Endothelial cell (in vitro differentiated cells): ENCODE measurements at places on chromosomes 6 and 20. TPM values are rescaled to one million over a fixed set of nuclear protein-coding genes. Genes with fewer than 3 reads are reported as not detected.

GRCh38 chr6:14306151-14306906 is 188.8 kb downstream of the CD83 start:
- no peak for DNase-seq

DNA sequence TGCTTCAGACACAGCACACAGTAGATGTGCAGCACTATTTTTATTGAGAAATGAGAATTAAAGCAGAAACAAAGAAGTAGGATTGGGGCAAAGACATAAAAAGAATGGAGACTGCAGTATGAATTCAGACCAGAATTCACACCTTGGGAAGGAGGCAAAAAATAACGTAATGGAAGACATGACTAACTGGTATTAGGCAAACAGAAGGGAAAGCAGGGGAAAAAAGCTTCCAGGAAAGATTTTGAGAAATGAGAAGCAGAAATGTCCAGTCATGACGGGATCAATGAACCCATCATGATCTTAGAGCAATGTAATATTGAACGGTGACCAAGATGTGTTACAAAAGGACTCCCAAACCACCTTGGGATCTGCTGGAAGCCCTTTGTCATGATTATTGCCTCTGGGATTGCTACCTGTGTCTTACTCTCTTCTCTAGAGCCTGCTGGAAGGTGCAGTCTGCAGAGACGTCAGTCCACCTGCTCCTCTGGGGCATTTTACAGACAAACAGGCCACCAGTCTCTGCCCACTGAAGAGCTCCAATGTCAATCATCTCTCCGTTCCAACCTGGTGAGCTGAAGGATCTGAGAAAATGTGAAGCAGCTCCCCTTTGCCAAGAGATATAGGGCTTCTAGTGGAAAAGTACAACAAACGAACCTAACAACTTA is 8.7 kb downstream of the NUDT3 start:
- no peak for DNase-seq

GRCh38 chr6:122580737-122581136 is 29.5 kb upstream of the PKIB start:
- no peak for DNase-seq

DNA sequence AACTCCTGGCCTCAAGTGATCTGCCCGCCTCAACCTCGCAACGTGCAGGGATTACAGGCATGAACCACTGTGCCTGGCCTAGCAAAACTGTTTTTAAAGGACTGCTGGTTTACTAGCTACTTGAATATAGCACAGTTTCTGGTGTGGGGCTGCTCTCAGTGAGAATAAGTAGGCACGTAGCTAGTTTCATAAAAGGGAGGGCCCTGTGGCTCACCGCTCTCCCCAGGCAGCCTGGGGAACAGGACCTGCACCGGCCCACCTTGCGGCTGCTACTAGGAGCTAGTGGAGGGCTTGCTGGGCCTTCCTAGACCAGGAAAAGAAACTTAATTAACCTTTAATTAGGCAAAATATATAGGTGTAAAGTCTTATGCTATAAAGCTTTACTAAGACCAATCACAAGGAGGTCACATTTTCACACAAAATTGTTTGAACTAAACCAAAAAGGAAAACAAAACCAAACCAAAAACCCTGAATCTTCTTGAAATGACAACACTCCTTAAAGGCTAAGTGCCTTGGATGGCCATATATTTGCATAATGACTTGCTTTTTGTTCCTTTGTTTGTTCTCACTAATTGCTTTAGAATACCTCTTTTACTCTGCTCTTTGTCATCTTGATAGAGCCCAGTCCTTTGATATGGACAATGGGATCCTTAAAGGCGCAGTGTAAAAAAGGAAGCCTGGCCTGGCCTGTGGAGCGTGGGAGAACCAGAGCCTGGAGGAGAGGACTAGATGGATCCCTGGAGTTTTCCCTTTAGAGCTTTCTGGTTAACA is 69.5 kb upstream of the SAMD5 start:
- DNase-seq: no peak

DNA sequence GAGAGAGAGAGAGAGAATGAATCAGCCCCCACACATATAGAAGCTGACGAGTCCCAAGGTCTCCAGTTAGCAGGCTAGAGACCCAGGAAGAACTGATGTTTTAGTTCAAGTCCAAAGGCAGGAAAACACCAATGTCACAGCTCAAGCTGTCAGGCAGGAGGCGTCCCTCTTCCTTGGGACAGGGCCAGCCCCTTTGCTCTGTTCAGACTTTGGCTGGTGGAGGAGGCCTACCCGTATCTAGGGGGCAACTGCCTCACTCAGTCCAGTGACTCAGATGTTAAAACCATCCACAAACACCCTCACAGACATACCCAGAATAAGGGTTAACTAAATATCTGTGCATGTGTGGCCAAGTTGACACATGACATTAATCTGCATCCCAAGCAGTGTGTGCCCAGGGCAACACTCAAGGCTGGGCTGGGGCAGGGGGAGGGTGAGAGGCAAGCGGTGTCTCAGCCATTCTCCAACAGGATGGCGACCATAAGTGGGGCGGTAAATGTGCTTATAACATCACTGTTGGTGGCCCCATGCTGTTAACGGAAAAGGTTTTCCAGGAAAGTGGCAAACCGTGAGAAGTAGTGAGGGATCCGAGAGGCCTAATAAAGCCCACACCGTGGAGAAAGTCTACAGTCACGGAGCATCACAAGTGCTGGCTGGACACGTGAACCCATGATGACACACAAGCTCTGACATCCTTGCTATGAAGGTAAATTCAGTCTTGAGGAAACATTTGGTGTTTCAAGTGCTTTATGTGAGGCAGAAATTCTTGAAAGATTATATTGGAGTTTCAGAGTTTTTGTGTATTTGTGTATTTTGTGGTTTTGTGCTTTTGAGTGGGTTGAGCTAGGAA is 28.1 kb downstream of the RAMACL start:
- no peak for DNase-seq

GRCh38 chr6:35933844-35934243 is 12.9 kb upstream of the SRPK1 start:
- no peak for DNase-seq

DNA sequence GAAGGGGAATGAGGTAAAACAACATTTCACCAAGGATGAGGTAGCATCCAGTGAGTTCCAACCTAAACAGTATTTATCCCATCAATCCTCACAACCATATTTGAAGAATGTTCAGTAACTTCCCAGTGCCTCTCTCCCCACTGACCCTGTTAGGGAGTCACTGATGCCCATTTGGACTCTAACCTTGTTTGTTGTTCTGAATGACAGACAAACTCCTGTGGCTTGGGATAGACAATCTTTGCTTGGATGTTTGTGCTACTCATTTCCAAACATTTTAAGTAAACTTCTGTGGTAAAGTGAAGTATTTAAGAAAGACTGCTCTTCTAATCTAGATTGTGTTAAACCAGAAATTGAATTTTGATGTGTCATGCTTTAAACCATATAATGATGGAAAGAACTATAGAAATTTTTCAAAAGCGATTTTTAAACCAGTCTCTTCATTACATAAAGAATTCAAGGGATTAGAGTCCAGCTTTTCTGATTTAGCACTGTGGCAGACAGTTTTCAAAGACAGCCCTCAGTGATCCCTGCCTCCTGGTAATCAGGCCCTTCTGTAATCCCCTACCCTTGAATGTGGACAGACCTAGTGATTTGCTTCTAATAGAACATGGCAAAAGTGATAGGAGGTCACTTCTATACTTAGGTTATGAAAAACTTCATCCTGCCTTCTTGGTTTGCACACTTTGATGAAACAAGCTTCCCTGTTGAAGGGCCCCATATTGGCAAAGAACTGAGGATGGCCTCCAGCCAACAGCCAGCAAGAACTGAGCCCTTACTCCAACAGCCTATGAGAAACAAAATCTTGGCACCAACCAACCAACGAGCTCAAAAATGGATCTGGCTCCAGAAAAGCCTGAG is 191.6 kb downstream of the DST start:
- no peak for DNase-seq

DNA sequence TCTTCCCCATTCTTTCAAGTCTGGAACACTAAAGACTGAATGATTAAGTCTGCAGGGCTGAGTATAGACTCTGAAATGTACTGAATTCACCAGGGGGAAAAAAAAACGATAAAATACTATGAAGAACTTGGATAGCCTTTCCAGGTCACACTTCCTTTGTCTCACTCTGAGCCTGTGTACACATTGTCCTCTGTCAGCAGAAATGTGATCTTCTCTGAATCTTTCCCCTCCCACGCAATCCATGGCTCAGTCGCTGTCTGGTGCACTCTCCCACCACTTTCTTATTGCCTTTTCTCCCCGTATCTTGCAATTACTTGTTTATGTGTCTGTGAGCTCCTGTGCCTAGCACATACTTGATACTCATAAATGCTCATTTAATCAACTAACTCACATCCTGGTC is 212.6 kb upstream of the RSPO3 start:
- DNase-seq: no peak

DNA sequence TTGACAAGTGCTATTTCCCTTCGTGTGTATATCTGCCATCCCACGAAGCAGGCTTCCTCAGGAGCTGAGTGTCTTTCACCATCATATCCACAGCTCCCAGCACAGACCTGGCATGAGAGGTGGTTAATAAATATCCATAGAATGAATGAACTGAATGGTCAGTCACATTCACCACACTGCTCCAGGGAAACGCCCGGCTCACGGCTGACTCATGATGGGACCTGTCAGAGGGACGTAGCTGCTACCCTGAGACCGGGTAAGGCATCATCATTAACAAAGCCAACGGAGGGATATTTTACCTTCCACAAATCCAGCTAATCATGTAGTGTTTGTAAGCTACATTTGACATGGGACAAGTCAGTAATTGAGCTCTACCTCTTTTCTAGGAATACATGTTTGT is 12.5 kb downstream of the AGPAT4 start:
- DNase-seq: no peak

- no peak for DNase-seq
These were observed 10.1 kb upstream of the FKBP5 start for GRCh38 chr6:35698858-35699257.

GRCh38 chr20:48049641-48050040 is 264.4 kb upstream of the SULF2 start:
- no peak for DNase-seq

GRCh38 chr6:137799950-137800568 is 67.0 kb upstream of the TNFAIP3 start:
- no peak for DNase-seq

- no peak for DNase-seq
These were observed 1.8 kb downstream of the CHMP4B start for GRCh38 chr20:33812908-33813462.

GRCh38 chr6:135985471-135985870 is 134.0 kb downstream of the PDE7B start:
- no peak for DNase-seq

- no peak for DNase-seq
These were observed 31.4 kb downstream of the HIVEP2 start for GRCh38 chr6:142913511-142914047.

GRCh38 chr20:6524305-6524704 is 243.2 kb upstream of the BMP2 start:
- no peak for DNase-seq

DNA sequence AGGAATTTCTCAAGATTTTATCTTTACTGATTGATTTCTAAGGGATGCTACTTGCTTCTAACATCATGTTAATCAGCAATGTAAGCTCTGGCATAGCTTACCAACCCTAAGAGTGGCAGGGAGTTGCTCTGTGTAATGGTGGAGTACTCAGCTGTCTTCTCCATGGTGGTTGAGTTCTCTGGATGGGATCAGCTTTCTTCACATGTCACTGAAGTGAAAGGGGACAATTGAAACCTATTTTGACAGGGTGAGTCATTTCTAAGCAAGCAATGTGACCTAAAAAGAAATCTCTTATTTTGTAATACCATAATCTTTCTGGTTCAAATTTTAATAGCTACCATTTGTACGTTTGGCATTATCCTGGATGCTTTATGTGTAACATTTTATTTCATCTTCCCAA is 430.4 kb downstream of the GJA1 start:
- DNase-seq: no peak

GRCh38 chr6:7463785-7464184 is 74.2 kb downstream of the RIOK1 start:
- no peak for DNase-seq

DNA sequence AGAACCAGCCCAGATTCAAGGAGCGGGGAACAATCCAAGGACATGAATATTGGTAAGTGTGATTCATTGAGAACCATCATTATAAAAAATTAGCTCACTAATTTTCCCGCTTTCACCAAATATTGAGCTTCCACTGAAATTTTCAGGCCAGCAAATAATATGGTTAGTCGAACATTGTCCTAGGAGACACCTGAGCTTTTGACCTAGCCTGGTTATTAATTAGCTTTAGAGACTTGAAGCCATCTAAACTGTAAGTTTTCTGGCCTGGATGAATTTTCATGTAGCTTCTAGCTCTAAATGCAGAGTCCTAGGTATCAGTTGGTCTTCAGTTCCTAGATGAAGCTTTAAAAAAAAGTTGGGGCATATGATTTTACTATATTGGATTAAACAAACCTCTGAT is 17.1 kb upstream of the RALGAPA2 start:
- DNase-seq: no peak

Gene OTOR
- total RNA-seq: 4.5 TPM
